ENCODE measurements at places on chromosomes 2 and 18.

DNA sequence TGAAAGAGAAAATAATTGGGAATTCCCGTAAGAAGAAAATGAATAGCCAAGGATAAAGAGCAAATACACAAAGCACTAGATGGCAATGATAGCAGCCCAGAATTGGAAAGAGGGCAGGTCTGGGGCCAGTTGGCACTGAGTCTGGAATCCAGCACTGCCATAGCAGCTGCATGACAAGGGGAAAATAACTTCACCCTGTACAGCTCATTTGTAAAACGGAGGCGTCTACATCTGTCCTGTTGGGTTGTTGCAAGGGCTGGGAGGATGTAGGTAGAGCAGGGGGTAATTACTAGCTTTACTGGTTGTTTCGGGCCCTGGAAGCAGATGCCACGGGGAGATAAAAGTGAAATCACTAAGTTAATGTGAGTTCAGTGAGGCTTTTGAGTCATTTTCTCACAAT is 110.0 kb upstream of the RASGRP3 start:
- peak; percentile 61 for DNase-seq

DNA sequence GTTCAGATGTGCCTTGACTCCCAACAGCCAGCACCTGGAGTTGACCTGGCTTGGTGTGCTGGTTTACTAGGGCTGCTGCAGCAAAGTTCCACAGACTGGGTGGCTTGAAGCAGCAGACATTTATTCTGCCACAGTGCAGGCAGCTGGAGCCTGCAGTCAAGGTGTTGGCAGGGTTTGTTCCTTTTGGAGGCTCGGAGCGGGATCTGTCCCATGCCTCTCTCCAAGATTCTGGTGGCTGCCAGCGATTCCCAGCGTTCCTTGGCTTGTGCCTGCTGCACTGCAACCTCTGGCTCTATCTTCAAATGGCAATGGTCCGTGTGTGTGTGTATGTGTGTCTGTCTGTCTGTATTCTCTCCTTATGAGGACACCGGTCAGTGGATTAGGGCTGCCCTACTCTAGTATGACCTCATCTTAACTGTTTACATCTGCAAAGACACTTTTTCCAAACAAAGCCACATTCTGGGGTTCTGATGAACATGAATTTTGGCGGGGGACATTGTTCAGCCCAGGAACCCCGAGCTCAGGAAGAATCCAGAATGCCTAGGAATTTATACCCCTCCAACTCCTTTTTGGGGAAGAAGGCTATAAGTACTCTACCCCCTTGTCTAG is 44.7 kb upstream of the TMEM131 start:
- DNase-seq, result no peak

- DNase-seq, result peak; percentile 74
These were observed 100.9 kb downstream of the CRIM1 start for GRCh38 chr2:36456227-36457175.

DNA sequence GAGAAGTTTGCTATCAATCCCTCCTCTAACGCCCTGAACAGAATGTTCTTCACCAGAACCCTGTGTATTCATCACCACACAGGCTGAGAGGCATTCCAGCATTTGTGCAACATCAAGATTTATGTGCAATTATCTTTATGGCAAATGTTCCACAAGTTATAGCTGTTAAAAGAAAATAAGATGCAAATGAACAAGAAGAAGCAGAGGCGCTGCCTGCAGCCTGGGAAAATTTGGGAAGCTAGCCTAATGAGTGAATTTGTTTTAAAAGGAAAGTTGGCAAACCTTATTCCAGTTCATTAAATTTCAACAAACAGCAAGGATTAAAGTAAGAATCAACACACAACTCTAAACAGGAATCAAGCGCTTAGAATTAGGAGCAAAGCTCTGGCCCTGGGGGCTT is 5.3 kb downstream of the TPO start:
- peak; percentile 29 for DNase-seq

DNA sequence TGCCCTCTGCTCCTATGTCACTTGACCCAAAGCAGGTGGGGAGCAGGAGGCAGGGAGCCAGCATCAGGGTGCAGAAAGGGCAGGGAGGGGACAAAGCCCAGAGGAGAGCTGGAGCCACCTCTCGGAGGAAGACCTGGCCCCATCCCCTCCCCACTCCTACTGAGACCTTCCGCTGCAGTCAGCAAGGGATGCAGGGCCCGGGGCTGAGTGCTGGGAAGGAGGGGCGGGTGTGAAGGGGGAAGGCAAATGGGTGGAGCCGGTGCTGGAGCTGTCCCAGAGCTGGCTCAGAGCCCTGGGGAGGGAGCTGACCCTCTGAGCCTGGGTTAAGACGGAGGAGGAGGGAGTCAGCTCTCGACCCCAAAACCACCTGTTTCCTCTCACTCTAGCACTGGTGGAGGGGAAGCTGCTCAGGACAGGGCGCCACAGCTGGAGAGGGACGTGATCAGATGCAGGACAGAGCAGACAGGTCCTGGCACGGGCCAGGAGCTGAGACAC is 33.8 kb downstream of the HS1BP3 start:
- DNase-seq, result no peak

- no peak for DNase-seq
These were observed 7.6 kb upstream of the C18orf32 start for GRCh38 chr18:49494660-49495059.
